CD4-positive, alpha-beta T cell treated with Interleukin-17A for 1 hour (primary cell): ENCODE measurements at places on chromosomes 13 and 19.

- no peak for DNase-seq
Observed at GRCh38 chr13:35549481-35549880, 73.0 kb upstream of the MAB21L1 start.

DNA sequence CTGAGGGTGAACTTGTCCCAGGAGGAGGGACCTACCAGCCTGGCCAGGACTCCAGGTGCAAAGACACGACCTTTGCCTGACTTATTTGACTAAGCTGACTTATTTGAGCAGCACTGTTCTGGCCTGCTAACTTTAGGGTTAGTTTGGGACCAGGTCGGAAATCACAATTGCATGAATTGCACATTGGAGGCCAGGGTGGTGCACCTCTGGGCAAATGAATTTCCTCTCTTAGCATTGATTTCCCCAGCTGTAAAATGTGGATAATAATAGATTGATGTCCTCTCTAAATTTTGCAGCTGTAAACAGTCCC is 1.4 kb upstream of the BST2 start:
- no peak for DNase-seq

- no peak for DNase-seq
Observed at GRCh38 chr13:95319551-95320274, 18.5 kb upstream of the ABCC4 start.

- no peak for DNase-seq
Observed at GRCh38 chr13:64455124-64455523, 2775.0 kb downstream of the PCDH9 start.

GRCh38 chr13:98251708-98252107 is 74.6 kb upstream of the RNF113B start:
- no peak for DNase-seq

DNA sequence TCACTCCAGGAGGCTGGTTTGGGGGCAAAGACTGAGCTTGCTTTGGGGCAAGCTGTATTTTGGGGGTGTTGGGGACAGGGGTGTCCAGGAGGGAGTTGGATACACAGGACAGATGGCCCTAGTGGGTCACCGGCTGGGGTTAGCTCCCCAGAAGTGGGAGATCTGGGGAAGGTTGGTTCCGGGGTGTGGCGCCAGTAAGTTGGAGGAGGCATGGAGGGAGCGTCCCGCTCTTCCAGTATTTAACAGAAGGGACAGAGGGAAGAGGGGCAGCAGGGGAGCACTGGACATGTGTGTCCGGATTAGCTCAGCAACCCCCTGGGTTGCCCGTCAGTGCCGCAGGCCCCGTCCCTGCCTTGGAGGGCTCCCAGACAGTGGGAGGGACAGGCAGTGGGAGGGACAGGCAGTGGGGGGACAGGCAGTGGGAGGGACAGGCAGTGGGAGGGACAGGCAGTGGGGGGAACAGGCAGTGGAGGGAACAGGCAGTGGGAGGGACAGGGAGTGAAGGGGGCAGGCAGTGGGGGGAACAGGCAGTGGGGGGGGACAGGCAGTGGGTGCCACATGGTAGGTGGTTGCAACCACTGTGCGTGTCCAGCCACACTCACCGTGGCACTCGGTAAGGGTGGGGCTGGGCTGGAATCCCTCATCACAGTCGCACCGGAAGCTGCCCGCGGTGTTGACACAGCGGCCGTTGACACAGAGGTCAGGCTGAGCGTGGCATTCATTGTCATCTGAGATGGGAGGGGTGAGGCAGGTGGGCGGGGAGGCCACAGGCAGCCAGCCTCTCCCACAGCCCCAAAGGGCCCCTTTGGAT is 33.2 kb downstream of the CCL25 start:
- no peak for DNase-seq

DNA sequence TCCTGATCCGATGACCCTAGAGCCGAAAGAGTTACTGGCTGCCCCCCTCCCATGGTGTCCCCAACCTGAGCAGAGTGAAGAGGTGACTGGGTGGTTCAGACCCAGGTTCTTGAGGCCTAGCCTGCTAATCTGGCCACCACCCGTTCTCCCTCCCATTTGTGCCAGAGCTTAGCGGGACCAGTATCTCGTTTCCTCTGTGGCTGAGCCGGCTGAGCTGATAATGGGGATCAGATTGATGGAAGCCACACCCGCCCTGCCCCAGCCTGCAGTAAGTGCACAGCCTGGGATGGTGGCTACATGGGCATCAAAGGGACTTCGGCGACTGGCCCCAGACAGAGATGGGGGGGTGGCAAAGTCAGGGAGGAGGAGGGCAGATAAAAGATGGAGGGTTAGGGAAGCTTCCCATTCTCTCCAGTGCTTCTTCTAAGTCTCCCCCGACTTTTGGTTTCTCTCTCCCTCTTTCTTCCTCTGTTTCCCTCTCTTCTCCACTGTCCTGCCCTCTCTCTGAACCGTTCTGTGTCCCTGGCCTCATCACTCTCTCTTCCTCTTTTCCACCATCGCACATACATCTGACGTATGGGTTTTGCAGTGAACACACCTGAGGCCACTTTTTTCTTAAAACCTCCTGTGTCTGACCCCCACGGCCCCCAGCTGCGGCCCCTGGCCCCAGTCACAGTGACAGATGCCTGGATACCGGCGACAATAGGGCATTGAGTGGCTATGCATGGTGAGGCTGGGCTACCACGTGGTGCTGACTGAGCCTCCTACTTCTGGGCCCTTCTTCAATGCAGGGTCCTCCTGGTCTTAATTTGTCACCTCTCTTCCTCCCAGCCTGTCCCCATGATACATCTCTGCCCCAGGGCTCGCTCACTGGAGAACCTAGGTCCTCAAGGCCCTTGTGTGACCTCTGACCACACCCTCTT is 2.4 kb downstream of the ELAVL3 start:
- no peak for DNase-seq

DNA sequence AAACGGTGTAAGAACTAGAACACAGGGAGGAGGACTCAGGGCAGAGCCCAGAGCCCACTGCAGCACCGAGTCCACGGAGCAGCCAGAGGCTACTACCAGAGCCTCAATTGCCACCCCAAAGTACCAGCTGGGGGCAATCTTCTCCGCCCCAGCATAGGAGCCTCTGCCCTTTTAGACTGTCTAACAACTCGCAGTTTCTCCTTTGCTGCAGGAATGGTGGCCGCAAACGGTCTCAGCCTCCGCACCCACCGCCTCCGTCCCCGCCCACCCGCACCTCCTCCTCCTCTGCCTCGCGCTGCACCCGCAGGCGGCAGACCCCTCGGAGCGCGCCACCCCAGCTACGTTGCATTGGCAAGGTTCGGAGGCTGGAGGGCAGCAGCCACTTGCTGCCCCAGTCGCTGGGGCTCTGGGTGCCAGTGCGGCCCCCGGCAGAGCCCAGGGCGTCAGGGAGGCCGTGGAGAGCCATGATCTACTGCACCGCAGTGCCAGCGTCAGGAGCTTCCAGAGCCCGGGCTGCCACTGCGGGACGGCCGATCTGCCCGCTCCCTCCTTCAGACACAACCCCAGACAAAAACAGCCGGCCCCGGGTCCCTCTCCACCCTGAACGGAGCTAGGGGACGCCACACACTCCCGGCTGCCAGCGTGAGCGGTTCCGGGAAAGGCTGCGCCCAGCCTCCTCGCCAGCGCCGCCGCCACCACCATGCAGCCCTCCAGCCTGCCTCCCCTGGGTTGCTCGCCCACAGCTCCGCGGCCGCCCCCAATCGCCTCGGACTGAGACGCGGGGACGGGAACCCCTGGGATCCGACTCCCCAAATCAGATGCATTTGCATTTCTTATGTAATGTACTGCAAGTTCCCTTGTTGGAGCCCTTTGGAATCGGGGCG is 1.8 kb downstream of the FGF14 start:
- peak; percentile 14 for DNase-seq

GRCh38 chr19:2273356-2274184 is 8.4 kb downstream of the PEAK3 start:
- DNase-seq = peak; percentile 81

GRCh38 chr13:109836629-109837607 is 50.5 kb upstream of the IRS2 start:
- no peak for DNase-seq

- no peak for DNase-seq
Observed at GRCh38 chr13:111912991-111913760, 153.8 kb upstream of the SOX1 start.

- DNase-seq = peak; percentile 6
Observed at GRCh38 chr19:41638641-41639081, 11.8 kb upstream of the CEACAM4 start.

GRCh38 chr19:37572203-37572602 is 22.4 kb downstream of the ZNF571 start:
- DNase-seq = no peak

GRCh38 chr13:52677823-52678222 is 25.2 kb downstream of the SUGT1 start:
- DNase-seq = no peak

GRCh38 chr13:101393140-101393539 is 23.2 kb downstream of the NALCN start:
- no peak for DNase-seq

DNA sequence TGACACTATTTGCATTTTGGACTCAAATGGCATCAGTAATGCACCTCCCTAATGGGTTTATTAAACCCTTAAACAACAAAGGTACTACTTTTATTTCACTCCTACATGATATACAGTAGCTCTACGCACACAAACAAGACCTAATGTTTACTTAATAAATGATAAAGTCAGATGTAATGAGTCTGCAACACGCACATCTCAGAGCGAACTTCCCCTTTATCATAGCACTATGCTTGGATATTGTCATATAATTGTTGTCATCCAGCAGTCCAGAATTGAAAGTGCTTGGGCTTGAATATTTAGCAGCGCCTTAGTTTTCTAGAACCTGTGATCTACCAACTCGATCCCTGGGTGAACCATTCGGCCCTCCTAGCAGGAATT is 772 bp downstream of the PARP4 start:
- DNase-seq = no peak
